ENCODE measurements at places on chromosomes 7 and 10. TPM values are rescaled to one million over a fixed set of nuclear protein-coding genes. Genes with fewer than 3 reads are reported as not detected.

GRCh38 chr10:36450380-36450779, 675.0 kb upstream of the ANKRD30A start:
- no peak for ATAC-seq

Gene PRRT4
- 1.3 TPM for total RNA-seq

DNA sequence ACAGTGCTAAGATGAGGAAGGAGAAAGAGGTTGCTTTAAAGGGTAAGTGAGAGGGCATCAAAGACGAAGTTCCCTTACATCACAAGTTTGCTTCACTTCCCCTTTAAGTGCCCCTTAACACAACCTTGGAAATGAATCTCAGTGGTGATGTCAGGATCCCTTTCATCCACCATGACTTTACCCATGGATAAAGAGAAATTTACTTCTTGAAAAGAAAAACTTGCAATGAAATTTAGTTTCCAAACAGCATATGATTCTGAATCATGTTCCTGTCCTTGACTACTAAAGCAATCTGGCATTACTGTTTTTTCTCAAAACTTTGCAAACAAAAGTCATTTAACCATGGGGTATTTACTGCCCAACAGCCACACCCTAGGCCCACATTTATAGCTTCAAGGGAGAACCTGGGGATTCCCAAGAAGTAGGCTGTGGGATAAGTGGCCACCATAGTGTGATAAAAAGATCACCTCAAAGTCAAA, 135.9 kb downstream of the ITGB8 start:
- ATAC-seq = no peak

Gene ABCA13
- total RNA-seq = 4.3 TPM

GRCh38 chr7:121351682-121352081, 22.9 kb downstream of the WNT16 start:
- ATAC-seq = no peak

DNA sequence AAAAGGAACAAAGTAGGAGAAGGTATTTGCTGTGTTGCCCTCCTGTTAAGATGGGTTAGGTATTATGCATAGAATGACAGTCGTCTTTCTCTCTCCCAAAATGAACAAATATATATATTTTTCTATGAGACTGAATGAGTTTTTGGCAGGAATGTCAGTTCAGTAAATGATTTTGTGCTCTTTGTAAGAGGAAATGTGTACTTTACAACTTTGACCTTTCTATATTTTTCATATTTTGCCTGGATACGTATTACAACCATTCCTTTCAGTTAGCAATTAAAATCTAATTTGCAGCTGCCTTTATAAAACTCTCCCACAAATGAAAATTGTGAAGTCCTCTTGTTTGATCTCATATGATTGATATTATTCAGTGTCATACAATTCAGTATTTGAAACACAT, 336.6 kb upstream of the MEOX2 start:
- no peak for ATAC-seq

GRCh38 chr10:60732807-60733516, 45.3 kb upstream of the CDK1 start:
- ATAC-seq = peak; percentile 46

GRCh38 chr10:48442090-48442808, 135.8 kb downstream of the MAPK8 start:
- ATAC-seq = peak; percentile 8

Gene ZNF679
- not detected for total RNA-seq

Gene STRIP2
- total RNA-seq = 3.4 TPM

Gene PRKAR2B
- 1.2 TPM for total RNA-seq

GRCh38 chr7:114821030-114821900, 100.6 kb upstream of the MDFIC start:
- no peak for ATAC-seq

Gene ACTL6B
- total RNA-seq = not detected

- ATAC-seq = no peak
Observed at GRCh38 chr7:130908345-130909160, 174.5 kb upstream of the KLF14 start.

GRCh38 chr10:102435529-102436233, 3.3 kb upstream of the CUEDC2 start:
- no peak for ATAC-seq

Gene CDHR1
- 29.0 TPM for total RNA-seq

Gene MRC1
- 1.2 TPM for total RNA-seq

- no peak for ATAC-seq
Observed at GRCh38 chr10:75018251-75018650, 93.2 kb upstream of the SAMD8 start.

Gene RNLS
- 10.0 TPM for total RNA-seq

Gene CYP2C9
- total RNA-seq = 1.1 TPM

Gene TSPAN13
- total RNA-seq = 12.7 TPM

Gene PSD
- 2.0 TPM for total RNA-seq

DNA sequence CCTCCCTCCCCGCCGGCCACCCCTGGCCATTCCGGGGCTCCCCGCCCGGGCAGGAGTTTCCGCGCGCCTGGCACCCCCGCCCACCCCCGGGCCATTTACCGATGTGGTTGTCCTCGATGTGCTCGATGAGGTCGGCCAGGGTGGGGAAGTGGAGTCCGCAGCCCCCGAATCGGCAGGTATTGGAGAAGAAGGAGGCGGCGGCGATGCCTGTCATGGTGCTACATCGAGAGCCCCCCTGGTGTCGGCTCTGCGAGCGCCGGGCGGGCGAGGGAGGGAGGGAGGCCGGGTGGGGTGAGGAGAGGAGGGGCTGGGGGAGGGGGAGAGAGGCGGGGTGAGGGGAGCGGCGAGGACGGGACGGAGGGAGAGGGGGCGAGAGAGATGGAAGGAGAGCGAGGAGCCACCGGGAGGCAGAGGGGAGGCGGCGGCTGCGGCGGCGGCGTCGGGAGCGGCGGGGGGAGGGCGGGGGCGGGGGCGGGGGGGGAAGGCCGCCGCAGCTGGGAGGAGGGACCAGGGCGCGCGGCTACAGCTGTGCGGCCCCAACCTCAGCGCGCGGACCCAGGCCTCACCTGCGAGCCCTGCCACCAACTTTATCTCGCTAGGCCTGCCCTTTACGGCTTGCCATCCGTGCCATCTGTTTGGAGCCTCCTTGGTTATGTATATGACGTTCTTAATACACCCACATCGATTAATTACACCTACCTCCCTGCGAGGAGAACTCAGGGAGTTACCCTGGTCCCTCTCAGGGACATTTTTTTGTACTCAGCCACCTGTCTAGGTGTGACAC, at the start of gene JAZF1:
Gene JAZF1, minus strand, starts transcription at position 432 of the 784 bp plus-strand sequence.
- peak; percentile 31 for ATAC-seq
